ENCODE measurements at places on chromosomes 11 and 22.

GRCh38 chr11:17230867-17231851, 23.4 kb upstream of the PIK3C2A start:
- no peak for DNase-seq

DNA sequence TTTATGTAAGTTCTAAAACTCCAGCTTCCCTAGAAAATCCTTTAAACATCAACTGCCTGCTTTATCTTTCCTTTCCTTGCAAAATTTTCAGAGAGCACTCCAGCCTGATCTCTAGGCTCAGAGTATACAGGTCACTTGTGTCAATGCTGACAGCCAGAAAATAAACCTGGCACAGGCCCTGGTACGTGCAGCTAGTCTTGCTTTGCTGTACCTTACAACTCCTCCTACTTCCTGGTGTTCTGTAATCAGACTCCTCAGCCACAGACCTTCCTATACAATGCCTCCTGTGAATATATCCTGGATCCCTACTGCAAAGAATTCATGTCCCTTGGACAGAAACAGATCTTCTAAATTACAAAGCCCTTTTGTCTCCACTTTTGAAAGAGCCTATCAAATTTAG, 24.2 kb upstream of the TMEM123 start:
- DNase-seq = no peak

DNA sequence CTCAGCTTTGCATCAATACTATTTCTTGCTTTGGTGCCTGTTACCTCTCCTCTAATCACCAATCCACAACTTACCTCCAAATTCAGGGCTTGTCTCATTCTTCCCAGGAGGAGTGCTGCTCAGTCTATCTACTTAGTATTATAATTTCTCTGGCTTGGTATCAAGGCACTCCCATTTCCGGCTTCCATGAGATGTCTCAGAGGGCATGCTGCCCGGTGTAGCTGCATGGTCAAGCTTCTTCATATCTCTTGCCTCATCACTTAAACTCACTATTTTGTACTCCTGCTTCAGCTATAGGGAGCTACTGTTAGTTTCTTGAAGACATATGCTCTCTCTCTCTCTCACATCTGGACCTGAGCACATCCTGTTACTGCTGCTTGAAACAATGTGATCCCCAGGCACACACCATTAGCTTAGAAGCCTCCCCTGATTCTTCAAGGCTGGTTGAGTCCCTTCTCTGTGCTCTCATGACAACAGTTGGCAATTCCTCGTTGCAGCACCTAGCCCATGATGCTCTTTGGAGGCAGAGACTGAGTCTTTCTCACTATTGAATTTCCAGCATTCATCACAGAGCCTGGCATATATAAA, 182.8 kb upstream of the SYN3 start:
- no peak for DNase-seq

- no peak for DNase-seq
Observed at GRCh38 chr11:44309478-44310205, at the start of gene ALX4. TSS of gene ALX4 (minus strand) at chr11:44310139. CDS start at chr11:44310062, 77 bp downstream.

DNA sequence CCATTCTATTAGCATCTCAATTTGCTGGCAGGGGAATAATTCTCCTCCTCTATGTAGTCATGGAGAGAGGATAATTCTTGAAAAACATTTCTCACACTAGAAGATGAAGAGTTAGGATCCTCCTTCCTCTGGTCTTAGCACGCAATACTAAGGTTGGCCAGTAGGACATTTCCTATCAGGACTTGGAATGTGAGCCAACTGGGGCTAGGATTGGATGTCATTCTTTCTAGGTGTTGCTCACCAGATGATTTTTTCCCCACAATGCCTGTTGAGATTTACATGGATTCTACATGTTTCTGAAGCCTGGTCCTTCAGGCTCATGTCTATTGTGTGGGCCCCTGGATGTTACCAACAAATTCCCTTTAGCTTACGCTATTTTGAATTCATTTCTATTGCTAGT, 28.0 kb downstream of the SLN start:
- DNase-seq = no peak

GRCh38 chr11:41301023-41301422, 158.4 kb downstream of the LRRC4C start:
- DNase-seq = peak; percentile 49

DNA sequence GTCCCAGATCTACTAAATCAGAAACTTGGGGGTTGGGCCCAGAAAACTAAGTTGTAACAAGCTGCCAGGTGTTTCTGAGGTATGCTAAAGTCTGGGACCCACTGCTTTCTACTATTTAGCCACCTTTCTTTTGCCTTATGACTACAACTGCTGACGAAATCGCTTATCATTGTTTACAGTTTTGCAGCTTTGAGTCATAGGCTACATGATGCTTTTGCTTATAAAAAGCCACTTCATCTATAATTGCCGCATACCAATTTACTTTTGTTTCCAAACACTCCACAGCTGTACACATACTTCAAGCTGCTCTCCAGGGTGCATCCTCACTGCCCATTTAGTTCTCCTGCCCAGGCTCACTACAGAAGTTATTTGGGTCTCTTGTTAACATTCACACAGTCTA, 144.7 kb downstream of the ENTHD1 start:
- no peak for DNase-seq

DNA sequence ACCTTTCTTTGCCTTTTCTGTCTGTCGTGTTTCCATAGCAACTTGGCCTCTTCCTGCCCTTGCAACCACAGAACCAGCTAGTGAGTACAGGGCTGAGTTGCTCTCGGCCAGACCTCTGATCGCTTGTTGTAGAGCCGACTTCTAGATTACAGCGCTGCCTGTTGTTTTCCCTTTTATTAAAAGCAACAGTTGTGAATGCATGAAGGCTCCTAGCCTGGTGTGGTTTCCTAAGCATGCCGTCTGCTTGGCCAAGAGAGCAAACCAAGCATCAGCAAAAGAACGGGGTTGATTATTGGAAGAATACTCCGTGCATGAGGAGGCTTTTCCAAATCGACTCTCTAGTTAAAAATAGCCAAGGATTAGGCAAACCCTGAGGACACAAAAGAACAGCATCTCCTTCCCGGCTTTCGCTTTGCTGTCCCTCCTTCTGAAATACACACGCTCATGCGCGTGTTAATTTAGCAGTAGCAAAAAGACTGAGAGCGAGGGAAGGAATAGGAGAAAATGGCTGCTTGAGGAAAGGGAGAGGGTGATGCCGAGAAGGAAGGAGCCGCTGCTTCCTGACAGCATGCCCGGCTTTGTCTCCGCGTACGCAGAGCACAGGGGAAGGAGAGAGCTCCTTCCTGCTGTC, 71.5 kb upstream of the TTC12 start:
- DNase-seq = peak; percentile 27

GRCh38 chr11:32421992-32422391, 13.3 kb downstream of the WT1 start:
- DNase-seq = no peak

Data from retinal pigment epithelial cell (primary cell).